ENCODE measurements at places on chromosomes 5 and 9.
A peak's percentile ranks its signal among the peaks of the same experiment; 100 is the strongest.

- ATAC-seq = no peak
Observed at GRCh38 chr9:99858087-99858486, 36.4 kb downstream of the NR4A3 start.

DNA sequence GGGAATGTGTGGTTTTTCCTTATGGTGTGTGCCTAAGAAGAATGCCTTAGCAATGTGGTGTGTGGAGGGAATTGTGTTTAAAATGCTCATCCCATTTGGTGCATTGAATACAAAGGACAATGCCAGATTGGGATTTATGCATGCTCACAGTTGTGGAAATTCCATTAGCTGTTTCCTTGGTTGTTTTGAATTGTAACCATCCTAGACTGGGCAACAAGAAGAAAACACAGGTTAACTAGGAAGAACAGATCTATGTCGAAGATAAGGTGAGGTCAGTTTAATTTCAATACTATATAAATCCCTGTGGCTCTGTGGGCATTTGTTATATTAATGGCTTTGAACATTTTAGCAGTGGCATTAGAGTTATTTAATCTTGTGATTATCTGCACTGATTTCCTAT lies 266.8 kb downstream of the MAT2B start:
- no peak for ATAC-seq

DNA sequence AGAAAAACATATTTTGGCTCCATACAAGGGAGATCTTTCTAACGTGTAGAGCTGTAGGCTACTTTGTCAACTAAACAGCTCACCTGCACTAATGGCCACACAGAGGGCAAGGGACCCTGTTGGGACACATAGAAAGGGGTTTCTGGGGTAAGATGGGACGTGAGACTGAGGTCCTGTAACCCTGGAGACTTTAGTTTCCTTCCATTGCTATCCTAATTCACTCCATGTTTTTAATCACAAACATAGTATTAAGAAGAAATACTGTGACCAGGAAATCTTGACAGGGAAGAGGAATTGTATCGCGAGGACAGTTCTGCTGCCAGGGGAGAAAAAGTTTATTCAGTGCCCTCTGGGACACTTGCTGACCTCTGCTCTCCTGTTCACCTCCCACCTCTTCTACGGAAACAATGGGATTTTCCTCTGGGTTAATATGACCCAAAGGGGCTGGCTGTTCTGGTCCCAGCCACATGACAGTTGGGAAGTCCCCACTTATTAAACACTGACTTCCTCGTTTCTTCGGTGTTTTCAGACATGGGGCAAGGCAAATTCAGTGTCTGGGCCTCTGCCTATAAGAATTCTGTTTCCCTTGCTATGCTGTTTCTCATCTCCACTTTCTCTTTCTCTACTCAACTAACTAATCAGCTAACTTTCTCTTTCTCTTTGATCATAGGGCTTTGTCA lies 106.9 kb upstream of the SEMA6A start:
- no peak for ATAC-seq

GRCh38 chr9:38371495-38371894 lies 21.0 kb upstream of the ALDH1B1 start:
- ATAC-seq = no peak

- ATAC-seq = peak; percentile 16
Observed at GRCh38 chr9:13588151-13589033, 308.9 kb upstream of the MPDZ start.

GRCh38 chr5:108257996-108258395 lies 123.9 kb downstream of the FBXL17 start:
- ATAC-seq = no peak

DNA sequence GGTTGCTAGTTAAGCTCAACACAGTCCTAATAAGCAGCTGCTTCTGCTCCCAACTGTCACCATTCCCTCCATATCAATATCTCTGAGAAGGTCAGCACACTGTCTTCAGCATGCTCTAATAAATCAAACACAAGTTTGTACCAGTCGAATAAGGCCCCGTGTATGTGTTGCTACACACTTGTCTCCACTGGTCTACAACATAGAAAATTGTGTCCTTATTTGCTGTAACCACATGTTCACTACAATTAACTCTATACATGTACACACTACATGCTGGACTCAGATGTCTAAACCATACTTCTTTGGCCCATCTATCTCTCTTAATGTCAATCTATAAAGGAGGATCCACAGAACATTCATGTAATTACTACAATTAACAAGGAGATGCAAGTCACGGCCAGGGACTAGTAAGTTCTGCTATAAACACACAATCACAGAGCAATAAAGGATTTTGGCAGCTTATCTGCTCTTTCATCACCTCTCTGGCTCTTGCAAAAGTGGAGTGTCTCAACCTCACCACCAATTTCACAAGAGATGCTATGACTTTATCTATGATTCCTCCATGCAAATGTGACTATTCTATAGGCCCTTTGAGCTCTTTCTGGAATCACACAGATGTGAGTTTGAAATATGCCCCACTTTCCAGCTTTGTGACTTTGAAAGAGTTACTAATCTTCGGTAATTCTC lies 143.9 kb downstream of the SEMA5A start:
- no peak for ATAC-seq

- ATAC-seq = no peak
Observed at GRCh38 chr5:435156-435790, 7.7 kb upstream of the EXOC3 start.

Data from motor neuron (in vitro differentiated cells).